ENCODE measurements at places on chromosomes 2 and 18. TPM values are rescaled to one million over a fixed set of nuclear protein-coding genes. Genes with fewer than 3 reads are reported as not detected.
A peak's percentile ranks its signal among the peaks of the same experiment; 100 is the strongest.

The ZNF521 gene
- 0.07 TPM for polyA plus RNA-seq

The MAP3K2 gene
- 9.9 TPM for polyA plus RNA-seq

DNA sequence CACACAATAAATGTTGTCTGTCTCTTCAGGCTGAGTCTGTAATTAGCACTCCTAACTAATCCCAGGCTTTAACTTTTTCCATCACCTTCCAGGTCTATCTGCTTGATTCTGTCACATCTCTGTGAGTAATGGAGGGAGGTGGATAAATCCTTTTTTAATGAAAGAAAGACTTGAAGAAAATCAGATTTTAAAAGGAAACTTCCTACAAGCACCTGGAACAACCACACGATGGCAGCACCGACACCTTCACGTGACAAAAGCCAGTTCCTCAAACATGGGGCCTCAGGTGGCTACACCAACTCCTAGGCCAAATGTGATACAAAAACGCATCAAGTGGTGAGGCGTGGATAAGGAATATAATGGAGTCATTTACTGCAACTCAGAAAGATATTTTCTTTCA, 41.8 kb downstream of the TGFBRAP1 start:
- peaks cover 10% of the 10 kb centered on the region for H3K36me3 ChIP-seq
- no peak overlapping the region for H3K4me3 ChIP-seq
- H3K27ac ChIP-seq = no peak overlapping the region
- DNase-seq = no peak

DNA sequence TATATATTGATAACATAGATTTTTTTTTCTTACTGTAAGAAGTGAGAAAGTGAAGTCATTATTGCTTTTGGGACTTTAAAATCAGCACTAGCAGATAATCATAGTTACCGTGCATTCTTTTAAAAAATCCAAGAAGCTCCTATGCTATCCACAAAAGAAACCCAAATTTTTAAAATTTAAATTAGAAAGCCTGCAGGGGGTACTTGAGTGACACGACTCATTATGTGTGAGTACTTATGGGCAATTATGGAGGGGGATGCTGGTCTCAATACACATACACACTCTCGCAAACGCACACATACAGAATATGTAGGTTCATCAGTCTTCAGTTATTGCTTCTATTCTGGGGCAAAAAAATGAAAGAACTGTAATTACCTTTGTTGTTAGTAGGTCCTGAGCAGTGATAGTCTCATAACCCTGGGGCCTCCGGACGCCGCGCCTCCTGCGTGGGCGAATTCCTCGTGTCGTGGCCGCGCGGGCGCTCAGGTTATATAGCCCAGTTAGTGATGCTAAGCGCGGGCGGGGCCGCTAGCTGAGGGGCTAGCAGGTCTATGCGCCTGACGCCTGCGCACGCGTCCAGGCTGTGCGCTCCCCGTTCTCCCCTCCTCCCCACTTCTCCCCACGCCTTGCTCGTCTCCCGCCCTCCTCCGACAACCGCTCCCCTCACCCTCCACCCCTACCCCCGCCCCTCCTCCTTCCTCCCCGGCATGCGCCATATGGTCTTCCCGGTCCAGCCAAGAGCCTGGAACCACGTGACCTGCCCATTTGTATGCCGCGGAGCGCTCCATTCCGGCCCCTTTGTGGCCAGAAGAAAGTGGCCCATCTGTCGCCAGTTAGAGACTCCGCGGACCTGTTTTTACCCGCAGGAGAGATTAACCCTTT, at the start of gene NEUROD1:
Gene NEUROD1 (minus strand): TSS at position 463 of the 882 bp plus-strand sequence. CDS start 1,657 bp downstream, outside the sequence.
- no peak within 1 kb of the TSS for H3K27ac ChIP-seq
- no peak for DNase-seq
- H3K36me3 ChIP-seq = no peaks in the 10 kb centered on the region
- peaks cover 6% of the 10 kb centered on the region for H3K4me1 ChIP-seq
- H3K27me3 ChIP-seq = peaks cover 78% of the 10 kb centered on the region

DNA sequence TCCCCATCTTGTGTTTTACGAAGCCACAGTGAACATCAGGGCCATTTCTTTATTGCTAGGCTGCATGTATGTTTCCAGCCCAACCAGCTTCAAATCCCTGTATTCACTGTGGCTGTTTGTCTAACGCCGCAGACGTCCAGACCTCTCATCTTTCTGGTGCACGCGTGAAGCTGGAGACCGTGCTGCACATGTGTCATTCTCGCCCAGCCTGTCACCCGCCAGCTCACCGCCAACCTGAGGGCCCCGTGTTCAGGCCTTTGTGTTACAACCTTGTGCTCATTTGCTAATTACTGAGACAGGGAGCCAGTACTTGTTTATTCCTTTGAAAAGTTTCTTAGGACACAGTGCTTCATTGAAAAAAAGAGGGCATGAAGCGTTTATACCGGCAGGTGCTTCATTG, 21.4 kb downstream of the SALL3 start:
- no peaks in the 10 kb centered on the region for H3K4me1 ChIP-seq
- no peak overlapping the region for H3K27ac ChIP-seq
- no peak overlapping the region for H3K4me3 ChIP-seq
- no peaks in the 10 kb centered on the region for H3K36me3 ChIP-seq
- no peak for DNase-seq

DNA sequence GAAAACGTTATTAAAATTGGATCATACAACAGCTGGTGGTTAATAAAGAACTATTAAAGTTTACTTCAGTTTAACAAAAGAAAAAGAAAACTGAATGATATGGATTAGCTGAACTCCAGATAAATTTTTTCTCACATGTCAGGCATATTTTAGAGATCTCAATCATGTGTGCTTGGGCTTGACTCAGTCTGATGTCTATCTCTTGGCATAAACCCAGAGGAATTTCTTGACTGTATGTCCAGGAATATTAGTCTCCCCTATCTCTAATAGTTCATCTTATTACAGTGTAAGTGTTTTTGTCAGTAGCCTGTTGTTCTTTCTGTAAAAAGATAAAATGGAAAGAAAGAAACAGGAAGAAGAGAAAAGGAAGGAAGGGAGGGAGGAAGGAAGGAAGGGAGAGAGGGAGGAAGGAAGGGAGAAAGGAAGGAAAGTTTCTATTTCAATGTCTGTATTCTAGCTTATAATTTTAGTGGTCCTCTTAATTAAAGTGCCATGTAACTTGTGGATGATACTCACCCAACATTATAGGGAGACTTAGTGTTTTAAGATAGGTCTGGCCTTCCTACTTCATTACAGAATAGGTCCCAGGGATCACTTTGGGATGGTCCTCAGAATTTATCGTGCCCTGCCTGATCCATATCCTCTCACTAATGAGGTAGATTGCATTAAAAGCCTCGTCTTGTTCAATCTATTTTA, 99.7 kb upstream of the UGP2 start:
- DNase-seq = no peak
- H3K4me3 ChIP-seq = no peak overlapping the region
- peak overlapping the region; percentile 30 for H3K27ac ChIP-seq
- H3K27me3 ChIP-seq = no peaks in the 10 kb centered on the region

- H3K27me3 ChIP-seq = no peaks in the 10 kb centered on the region
- peaks cover 46% of the 10 kb centered on the region for H3K4me1 ChIP-seq
Observed at GRCh38 chr2:218223046-218223445, 6.1 kb downstream of the ARPC2 start.

- no peaks in the 10 kb centered on the region for H3K36me3 ChIP-seq
- DNase-seq = no peak
- H3K4me3 ChIP-seq = no peak overlapping the region
Observed at GRCh38 chr18:37502036-37502435, 63.6 kb downstream of the CELF4 start.

DNA sequence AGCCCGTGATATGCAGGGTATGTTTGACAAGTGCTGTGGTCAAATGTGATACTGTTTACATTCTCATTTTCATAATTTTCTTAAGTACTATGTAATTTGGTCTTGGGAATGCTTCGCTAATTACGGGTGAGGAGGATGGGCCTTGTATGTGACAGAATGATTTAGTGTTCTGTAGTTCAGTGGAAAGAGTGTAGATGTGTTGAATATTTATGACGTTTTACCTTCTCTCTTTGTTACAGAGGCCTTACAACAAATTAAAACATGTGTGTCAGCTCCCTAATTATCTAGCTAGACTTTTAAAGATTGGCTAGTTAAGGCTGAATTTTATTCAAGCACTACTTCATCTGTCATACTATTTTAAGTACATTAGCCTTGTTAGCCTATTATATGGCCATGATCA, 10.6 kb upstream of the CHRNA1 start:
- H3K27ac ChIP-seq = no peak overlapping the region
- no peak for DNase-seq
- no peak overlapping the region for H3K4me3 ChIP-seq
- H3K4me1 ChIP-seq = peaks cover 9% of the 10 kb centered on the region
- H3K27me3 ChIP-seq = no peaks in the 10 kb centered on the region
- H3K36me3 ChIP-seq = no peaks in the 10 kb centered on the region

DNA sequence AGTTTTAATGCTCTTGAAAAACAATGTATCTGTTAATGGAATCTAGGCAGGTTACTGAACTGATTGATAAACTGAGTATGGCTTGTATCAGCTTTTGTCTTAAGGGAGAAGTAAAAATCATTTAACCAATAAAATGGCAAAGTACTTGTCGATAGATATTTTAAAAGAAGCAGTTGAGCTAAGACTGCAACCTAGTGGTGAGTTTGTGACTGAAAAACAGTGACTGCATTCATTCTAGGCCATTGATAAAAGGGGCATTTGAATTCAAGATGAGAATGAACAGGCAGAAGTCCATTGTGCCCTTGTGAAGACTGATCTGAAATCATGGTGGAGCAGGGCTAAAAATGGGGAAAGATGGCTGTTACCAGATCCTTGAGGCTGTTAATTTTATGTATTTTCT, 59.4 kb upstream of the MSTN start:
- no peak for DNase-seq
- no peaks in the 10 kb centered on the region for H3K4me1 ChIP-seq
- H3K27me3 ChIP-seq = no peaks in the 10 kb centered on the region
- H3K27ac ChIP-seq = no peak overlapping the region
- no peak overlapping the region for H3K4me3 ChIP-seq

DNA sequence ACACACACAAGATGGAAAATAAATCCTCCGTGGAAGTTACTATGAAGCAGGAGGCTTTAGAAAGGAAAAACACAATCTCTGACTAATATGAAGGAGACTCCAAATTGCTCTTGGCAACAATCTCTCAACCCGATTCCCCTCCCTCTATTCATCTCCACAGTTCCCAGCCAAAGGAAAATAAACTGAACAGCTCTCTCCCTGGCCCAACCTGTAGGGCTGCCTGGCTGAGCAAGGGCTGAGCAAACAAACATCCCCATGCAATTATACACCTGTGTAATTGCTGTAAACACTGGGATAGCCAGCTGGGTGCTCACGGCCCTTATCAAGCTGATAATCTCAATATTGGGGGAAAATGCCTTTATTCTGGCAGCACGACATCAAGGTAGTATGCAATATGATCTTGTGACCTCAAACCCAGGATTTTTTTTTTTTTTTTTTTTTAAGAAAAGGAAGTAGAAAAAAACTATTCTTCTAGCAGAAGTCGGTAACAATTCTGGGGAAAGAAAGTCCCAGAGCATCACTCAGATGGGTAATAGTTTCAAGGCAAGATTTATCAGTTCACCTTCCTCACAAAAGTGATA, 203.3 kb upstream of the SMAD2 start:
- no peaks in the 10 kb centered on the region for H3K36me3 ChIP-seq
- peak overlapping the region; percentile 10 for H3K27ac ChIP-seq
- no peak overlapping the region for H3K4me3 ChIP-seq
- peaks cover 17% of the 10 kb centered on the region for H3K4me1 ChIP-seq
- peak; percentile 17 for DNase-seq

DNA sequence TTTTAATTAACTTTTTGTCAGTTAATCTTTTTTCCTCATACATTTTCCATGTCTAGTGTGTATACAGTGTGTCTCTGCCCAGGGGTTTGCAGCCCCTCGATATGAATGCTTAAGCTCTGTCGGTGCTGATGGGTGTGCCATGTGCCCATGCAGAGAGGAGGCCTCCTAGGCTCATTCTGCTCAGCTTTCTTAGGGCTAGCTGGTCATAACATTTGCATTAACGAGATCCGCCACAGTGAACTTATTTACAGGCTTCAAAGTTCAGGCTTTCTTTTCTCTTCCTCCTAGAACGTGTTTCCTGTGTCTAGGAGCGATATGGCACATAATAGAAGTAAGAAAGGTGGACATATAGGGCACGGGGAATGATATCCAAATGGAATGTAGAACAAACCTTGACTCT, 783.3 kb downstream of the PLCL1 start:
- H3K4me1 ChIP-seq = no peaks in the 10 kb centered on the region
- DNase-seq = no peak
- H3K27me3 ChIP-seq = no peaks in the 10 kb centered on the region

DNA sequence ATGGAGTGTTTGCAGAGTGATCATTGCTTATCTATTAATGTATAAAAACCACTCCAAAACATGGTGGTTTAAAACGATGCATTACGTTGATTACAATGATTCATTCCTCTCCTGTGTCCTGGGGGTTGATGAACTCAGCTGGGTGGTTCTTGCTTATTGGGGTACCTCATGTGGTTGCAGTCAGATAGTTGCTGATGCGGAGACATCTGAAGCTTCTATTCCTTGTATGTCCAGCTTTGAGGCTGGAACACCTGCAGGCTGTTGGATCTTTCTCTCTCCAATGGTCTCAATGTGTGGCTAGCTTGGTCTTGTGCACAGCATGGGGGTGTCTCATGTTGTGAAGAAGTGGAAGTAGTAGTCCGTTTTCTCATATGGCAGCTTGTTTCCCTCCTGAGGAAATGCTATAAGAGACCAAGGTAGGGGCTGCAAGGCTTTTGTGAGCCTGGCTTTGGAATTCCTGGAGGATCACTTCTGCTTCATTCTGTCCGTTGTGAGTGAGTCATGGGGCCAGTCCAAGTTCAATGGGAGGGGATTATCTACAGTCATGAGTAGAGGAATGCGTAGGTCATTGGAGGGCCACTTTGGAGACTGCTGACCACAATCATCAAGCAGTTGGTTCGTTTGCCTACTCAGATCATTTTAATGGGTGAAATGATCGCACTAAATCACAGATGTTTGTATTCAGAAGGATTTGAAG, 601.0 kb downstream of the SLC4A3 start:
- H3K4me3 ChIP-seq = no peak overlapping the region
- H3K36me3 ChIP-seq = no peaks in the 10 kb centered on the region
- H3K27me3 ChIP-seq = no peaks in the 10 kb centered on the region
- no peak overlapping the region for H3K27ac ChIP-seq
- peaks cover 38% of the 10 kb centered on the region for H3K4me1 ChIP-seq
- DNase-seq = peak; percentile 45

DNA sequence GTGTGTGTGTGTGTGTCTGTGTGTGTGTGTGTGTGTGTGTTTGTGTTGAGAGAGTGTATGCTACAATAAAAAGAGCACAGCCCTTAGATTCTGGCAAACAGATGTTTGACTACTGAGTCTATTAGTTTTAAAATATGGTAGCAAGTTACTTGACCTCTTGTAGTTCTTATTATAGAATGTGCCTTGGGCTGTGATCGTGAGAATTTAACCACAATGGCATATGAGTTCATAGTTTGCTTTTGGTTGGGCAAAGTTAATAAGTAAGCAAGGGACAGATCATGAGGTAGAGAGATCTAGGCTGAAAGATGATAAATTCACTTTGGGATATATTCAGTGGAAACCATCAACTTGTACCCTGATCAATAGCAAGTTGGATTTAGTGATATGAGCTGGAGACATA, 334.3 kb upstream of the VWC2L start:
- DNase-seq = no peak
- no peak overlapping the region for H3K4me3 ChIP-seq
- no peaks in the 10 kb centered on the region for H3K36me3 ChIP-seq
- no peaks in the 10 kb centered on the region for H3K4me1 ChIP-seq
- H3K27me3 ChIP-seq = no peaks in the 10 kb centered on the region
- no peak overlapping the region for H3K27ac ChIP-seq

GRCh38 chr2:95054016-95054415, 28.5 kb downstream of the MAL start:
- H3K36me3 ChIP-seq = no peaks in the 10 kb centered on the region
- H3K4me3 ChIP-seq = no peak overlapping the region
- no peak for DNase-seq
- peaks cover 4% of the 10 kb centered on the region for H3K4me1 ChIP-seq
